Gastrocnemius medialis (tissue), 4 donors: ENCODE measurements at places on chromosomes 1 and 21. TPM values are rescaled to one million over a fixed set of nuclear protein-coding genes. Genes with fewer than 3 reads are reported as not detected.

DNA sequence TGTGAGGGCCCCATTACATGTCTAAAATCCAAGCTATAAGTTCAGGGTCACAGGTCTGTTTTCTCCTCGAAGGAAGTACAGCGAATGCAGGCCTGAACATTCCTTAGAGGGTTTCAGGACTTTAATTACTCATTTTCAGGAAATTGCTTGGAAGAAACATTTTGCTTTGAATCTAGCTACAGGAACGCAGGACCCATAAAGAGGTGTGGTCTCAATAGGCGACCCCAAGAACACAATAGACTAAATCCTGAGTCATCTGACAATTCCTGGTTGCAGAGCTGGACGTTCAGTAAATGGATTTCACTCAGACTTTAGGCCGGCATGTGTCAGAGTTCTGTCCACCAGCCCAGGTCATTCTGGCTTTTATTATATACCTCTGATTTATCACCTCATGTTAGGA, 1.0 kb upstream of the ERG start:
- no peak for DNase-seq

DNA sequence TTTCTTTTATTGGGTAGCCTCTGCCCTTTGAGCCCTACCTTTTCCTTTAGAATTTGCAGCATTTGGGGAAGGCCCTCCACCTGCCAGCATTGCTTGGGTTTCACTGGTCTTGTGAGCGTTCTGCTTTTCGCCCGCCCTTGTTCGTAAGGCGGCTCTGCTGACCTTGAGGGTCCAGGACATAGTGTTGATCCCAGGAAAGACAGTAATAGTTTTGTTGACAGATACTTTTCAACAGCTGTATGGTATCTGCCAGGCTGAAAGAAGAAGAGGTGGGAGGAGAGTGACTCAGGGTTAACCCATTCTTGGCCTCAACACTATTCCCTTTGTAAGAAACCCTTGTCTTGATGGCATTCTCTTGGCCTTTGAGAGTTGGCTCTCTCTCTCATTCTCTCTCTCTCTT, 113.4 kb upstream of the SPAG17 start:
- DNase-seq, result peak; percentile 66

GRCh38 chr1:1058921-1059493, 15.1 kb downstream of the RNF223 start:
- no peak for DNase-seq

DNA sequence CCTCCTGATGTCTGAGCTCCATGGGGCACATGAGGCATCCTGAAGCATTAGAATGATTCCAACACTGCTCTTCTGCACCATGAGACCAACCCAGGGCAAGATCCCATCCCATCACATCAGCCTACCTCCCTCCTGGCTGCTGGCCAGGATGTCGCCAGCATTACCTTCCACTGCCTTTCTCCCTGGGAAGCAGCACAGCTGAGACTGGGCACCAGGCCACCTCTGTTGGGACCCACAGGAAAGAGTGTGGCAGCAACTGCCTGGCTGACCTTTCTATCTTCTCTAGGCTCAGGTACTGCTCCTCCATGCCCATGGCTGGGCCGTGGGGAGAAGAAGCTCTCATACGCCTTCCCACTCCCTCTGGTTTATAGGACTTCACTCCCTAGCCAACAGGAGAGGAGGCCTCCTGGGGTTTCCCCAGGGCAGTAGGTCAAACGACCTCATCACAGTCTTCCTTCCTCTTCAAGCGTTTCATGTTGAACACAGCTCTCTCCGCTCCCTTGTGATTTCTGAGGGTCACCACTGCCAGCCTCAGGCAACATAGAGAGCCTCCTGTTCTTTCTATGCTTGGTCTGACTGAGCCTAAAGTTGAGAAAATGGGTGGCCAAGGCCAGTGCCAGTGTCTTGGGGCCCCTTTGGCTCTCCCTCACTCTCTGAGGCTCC, 11.1 kb upstream of the RASSF5 start:
- no peak for DNase-seq

DNA sequence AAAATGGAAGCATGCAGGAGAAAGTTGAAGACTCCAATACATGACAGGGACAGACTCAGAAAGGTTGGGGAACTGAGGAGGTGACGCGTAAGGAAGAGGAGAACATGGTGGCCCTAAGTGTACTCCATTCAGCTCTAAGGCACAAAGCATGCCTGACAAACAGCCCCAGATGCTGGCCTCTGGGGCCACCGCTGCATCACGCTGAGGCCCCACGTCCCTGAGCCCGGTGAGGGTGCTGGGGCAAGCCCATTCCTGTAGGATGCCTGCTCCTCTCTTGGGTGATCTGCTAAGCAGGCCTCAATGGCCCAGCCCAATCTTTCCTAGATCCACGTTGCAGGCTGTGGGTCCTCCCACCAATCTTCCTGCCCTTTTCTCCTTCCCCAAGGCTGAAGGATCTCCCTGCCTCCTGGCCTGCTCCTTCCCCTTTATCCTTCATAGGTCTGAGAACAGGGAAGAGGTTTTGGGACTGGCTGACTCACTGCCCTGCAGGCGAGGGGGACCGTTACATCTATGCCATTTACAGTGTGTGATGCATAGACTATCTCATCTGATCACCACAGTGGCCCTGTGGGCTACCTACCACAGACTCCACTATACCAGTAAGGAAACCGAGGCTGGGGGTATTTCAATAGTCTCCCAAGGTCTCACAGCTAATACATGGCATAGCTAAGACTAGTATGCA, 16.8 kb upstream of the NID1 start:
- DNase-seq, result no peak

DNA sequence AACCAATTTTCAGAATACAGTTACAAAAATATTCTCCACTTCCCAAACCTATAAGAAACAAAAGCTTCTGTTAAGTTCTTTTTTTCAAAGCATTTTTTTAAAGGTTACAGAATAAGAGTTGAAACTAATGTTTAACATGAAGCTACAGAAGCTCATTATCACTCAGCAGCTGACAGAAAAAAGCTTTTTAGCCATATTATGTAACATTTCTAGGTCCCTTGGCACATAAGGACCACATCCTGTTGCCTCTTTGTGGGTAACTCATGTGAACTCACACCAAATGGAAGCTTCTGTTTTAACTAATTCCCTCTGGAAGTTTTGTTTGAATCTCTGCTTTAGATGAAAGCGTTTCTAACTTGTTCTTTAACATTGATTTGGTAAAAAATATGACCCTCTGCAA, 242.5 kb upstream of the TMPRSS15 start:
- no peak for DNase-seq

- no peak for DNase-seq
Measured at GRCh38 chr1:93766451-93766850, 84.8 kb upstream of the BCAR3 start.

DNA sequence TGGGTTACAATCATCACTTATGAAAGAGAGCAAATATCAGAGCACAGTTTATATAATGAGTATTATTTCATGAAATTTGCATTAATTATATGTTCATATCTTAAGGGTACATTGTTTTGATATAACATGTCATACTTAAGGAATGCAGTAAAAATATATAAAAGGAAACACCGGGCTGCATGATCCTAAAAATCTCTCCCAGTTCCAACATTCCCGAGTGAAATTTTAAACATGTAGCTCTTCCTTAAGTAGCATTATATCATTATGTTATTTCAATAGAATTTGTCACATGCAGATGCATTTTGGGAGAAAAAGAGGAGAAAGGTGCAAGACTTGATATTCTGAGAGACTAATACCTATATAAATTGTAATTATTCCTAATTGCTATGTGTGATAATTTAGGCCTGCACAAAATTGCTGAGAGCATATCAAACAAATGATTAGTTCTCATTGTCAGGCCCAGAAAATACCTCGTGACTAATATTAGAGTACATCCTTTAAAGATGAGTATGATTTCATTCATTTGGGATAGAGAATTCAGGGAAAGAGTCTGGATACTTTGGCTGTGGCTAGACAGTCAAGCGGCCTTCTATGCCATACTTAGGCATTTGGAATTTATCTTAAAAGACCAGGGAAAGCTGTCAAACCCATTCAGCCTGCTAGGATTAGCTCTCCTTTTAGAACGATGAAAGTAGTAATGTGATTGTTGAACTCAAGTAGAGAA, 86.8 kb downstream of the ADGRL2 start:
- DNase-seq, result no peak

- DNase-seq, result no peak
Measured at GRCh38 chr1:186236921-186237320, 138.1 kb downstream of the TPR start.

DNA sequence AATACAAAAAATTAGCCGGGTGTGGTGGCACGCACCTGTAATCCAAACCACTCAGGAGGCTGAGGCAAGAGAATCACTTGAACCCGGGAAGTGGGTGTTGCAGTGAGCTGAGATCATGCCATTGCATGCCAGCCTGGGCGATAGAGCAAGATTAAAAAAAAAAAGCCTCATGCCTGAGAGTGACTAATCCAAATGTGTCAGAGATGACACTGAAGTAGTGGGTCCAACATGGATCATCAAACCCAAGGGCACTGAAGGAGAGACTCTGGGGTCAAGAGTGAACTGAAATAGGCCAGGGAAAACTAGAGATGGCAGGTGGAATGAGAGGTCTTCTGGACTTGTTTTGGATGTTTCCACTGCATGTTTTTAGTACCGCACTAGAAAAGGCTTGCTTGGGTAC, 10.2 kb upstream of the CACHD1 start:
- no peak for DNase-seq

DNA sequence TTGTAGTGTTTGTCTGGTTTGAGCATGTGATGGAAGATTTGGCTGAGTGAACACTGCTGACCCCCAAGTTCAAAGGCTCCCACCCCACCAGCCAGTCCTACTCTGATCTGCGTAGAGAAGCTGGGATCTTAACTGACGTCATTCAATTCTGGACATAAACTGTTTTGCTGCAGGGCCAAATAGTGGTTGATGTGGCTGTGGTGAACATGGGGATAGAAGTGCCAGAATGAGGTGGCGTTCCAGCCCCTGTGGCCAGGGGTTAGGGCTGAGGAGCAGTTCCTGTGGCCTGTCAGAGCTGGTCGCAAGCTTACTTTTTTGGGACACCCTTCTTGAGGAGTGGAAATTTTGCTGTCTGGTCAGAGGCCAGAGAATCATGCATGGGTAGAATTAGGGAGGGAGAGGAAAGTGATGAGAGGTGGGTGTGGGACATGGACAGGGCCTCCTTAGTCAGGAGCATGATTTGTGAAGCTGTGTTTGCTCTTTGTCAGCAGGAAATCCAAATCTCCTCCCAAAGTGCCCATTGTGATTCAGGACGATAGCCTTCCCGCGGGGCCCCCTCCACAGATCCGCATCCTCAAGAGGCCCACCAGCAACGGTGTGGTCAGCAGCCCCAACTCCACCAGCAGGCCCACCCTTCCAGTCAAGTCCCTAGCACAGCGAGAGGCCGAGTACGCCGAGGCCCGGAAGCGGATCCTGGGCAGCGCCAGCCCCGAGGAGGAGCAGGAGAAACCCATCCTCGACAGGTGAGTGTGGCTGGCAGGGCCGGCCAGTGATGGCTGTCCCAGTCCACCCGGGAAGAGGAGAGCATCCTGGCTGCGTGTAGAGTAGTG, 25.9 kb downstream of the SZRD1 start:
- DNase-seq, result no peak

DNA sequence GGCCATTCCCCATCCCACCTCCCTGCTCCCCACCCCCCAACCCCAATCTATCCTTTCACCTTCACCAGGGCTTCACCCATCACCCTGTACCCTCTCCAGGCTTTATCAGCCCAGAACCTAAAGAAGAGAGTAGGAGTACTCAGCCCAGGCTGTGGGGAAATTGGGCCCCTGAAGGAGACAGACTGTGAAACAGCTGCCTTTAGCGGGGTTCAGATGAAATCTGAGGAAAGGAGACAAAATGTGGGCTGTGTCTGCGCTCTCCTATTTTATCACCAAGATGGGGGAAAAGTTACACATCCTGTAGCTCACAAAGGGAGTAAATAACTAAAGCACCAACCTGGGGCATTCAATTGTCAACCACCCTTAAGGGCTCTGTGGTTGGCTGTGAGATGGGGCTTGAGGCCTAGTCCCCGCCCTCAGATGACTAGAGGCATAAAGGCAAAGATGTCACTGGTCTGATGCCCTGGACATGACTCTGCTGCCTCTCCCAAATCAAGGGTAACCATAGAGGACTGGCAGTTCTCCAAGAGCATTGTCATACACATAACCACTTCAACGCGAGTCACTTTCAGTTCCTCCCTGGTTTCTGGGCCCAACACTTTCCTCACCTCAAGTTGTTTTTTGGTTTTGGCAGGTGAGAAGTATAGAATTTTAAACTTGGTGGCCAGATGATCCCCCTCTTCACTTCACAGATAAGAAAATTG, 30.0 kb downstream of the SLC27A3 start:
- peak; percentile 70 for DNase-seq

DNA sequence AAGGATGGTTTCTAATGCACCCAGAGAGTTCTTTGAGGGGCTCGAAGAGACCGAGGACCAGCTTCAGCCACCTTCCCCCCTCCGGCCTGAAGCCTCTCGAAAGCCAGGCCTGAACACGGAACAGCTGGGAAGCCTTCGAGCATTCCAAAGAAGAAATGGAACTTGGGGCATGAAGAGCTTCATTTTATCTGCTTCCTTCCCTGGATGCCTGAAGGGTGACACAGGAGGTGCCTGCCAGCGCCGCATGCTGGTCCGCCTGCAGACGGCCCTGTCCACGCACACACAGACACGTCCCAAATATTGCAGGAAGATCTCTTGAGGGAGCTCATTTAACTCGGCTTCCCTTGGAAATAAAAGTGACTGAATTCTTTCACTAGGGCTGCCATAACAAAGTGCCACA, 73.7 kb downstream of the TOMM20 start:
- no peak for DNase-seq

DNA sequence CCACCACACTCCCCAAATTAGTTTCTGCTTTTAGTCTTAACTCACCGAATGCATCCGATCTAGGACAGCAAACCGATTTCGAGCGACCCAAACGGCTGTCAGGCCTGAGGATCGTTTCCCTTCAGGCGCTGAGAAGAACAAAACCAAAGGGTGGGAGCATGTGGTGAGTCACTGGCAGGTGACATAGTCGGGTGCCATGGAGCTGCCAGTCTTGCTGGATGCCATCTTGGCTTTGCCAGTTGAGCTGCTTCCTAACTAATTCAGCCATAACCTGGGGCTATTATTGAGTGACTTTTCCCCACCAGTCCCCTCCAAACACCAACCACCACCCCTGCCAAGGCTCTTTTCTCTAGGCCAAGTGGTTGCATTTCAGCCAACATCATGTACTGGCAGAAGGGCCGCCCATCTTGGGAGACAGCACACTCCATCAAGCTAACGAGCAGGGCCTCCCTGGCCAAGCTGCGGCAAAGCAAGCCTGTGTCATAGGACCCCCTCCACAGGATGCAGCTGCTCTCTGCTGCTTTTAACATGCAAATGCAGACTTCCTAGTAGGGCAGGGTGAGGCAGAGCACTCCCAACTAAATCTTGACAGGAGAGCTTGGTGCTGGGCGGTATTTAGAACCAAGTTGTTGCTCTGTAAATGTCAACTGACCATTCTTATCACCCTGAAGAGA, 22.3 kb upstream of the PEX19 start:
- no peak for DNase-seq

Gene SPRR2B
- total RNA-seq, result not detected

Gene SERPINC1
- 4.5 TPM for total RNA-seq

Gene ZNF593OS
- total RNA-seq, result not detected

Gene TTLL7
- total RNA-seq, result 22.9 TPM

Gene PTPN22
- 1.7 TPM for total RNA-seq
